ENCODE measurements at places on chromosomes 6 and 20.

- no peak for DNase-seq
Observed at GRCh38 chr6:19976411-19977129, 139.4 kb downstream of the ID4 start.

DNA sequence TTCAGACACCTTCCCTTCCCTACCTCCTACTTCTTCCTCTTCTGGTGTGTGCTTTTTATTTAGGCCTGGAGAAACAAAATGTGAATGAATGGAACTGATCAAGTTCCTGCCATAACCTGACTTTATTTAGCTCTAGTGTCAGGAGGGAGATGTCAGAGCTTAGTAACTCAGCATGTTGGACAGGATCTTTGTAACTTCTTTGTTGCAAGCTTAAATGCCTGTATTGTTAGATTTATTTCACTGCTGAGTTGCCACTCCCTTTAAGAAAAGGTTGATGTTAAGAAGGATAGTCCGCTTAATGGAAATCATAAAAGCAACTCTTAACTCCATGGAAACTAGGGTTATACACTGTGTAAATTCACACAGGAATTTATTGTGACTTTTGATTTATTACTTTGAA lies 2.2 kb downstream of the FAM120B start:
- no peak for DNase-seq

DNA sequence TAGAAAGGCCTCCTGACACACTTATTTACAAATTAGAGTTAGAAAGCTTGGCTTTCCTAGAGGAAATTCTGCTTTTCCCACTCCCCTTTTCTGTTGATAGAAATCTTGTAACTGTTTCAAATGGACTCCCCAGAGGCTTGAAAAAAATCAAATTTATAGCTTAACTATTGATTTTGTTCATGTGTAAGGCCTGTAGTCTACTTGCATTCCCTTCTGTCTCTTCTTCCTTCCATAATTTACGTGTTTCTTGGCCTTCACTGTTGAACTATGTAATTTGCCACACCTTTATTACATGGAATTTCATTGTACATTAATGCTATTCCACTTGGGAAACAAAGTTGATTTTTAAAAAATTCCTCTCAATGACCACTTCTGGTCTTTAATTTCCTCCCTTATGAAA lies 81.4 kb downstream of the LAMP5 start:
- DNase-seq, result no peak

DNA sequence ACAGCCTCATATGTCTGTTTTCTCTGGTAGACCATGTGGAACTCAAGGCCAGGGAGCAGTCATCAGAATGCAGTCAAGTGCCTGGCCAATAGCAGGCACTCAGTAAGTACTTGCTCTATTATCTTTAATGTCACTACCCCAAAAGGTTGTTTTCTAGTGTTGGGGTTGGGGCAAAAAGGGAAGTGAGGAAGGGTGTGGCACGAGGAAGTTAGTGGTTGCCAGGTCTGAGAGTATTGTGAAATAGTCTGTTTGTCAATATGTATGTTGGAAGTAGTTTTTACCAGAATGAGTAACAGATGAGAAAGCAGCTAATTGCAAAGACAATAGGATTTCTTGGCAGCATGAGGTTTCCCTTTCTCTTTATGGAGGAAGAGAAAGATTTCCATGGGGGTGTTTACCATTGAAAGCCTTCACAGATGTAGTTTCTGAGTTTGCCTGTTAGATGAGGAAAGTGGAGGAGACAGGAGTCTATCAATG lies 59.5 kb upstream of the ARMH2 start:
- no peak for DNase-seq

DNA sequence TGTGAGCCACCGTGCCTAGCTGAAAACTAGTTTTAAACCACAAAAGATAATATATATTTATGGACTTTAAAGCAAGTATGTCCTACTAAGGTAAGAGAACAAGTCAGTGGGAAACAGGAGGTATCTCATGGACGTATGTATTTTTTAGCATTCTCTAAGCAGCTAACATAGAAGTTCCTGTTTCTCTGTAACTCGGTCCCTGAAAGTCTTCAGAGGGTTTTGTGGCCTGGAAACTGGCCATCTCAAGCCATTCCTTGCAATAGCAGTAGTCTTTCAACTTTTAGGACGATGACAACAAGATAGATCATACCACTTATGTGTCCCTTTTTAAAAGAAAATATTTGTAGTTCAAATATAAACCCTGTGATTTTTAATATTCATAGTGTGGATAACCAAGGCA lies 95.6 kb upstream of the RALGAPA2 start:
- DNase-seq, result no peak

DNA sequence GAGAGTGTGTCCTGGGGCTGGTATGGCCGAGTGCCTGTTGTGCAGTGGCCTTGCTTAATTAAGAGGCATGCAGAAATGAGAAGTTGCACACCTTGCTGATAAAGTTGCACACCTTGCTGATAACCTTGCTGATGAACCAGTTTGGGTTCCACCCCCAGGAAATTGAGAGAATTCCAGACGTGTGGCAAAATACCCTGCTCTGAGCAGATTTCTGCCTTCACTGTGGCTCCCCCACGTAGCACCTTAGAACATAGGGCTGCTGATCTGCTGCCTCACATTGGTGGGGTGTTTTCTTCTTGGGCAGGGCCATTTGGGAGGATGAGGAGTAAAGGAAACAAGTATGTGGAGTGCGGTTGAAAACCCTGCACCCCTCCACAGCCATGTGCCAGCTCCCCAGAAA lies 22.5 kb upstream of the ADRM1 start:
- DNase-seq, result no peak
